H1 (cell line): ENCODE measurements at places on chromosomes 16 and 17.
A peak's percentile ranks its signal among the peaks of the same experiment; 100 is the strongest.

DNA sequence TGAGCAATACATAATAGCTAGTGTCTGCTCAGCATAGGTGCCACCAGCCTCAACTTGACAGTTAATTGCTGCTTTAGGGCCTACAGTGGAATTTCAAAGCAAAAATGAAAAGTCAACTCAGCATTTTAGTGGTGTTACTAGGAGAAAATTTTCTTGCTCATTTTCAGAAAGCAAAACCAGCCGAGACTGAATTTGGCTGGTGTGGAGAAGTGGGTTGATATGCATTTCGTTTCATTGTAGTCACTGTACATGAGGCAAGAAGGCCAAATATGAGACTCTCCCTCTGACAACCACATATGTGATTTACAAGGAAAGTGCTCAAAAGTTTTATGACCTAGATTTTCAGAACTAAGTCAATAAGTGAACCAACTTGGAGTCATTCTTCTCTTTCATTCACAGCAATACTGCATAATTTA lies 54.0 kb downstream of the DUSP14 start:
- DNase-seq = no peak

DNA sequence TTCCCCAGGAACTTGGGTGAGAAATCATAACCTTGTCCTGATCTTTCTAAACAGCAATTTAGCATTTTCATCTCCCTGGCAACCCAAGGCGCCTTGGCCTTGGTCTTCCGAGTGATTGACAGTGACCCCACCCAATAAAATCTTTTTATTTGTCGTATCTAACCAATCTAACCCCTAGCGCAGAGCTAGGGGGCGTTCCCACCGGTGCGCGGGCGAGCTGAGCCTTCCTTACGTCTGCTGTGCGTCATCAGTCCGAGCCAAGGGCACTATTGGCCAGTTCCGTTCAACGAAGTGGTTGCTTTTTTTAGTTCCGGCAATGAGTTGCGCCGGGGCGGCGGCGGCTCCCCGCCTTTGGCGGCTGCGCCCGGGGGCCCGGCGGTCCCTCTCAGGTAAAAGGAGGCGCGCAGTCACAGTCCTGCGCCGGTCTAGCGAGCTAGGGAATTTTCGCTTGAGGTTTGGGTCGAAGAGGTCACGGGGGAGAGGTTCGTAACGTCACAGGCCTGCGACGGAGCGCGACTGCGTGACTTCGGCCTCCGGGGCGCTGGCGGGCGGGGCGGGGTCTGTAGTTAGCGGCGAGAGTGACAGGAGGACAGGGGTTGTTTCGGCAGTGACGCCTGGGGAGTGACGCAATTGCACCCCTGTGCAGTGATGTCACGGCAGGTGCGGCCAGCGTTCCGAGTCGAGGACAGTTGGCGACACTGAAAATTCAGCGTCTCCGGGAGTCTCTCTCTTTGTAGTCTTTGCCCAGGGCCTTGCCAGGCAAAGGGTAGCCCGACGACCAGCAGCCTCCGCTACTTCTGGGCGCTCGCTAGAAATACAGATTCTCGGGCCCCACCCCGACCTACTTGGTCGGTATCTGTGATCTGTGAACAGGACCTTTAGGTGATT lies at the start of gene COQ7:
Gene COQ7 (plus strand): TSS at position 266 of the 888 bp plus-strand sequence. CDS start 51 bp downstream, at position 317.
- peak; percentile 98 for DNase-seq

DNA sequence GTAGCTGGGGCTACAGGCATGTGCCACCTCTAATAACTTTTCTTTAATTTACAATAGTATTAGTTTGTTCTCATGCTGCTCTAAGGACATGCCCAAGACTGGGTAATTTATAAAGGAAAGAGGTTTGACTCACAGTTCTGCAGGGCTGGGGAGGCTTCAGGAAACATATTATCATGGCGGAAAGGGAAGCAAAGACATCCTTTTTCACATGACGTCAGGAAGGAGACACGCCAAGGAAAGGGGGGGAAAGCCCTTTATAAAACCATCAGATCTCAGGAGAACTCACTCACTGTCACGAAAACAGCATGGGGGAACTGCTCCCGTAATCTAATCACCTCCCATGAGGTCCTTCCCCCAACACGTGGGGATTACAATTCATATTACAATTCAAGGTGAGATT lies 18.3 kb downstream of the IL4R start:
- DNase-seq = no peak

- DNase-seq = no peak
Measured at GRCh38 chr16:29312835-29313558, 93.5 kb downstream of the NPIPB11 start.

DNA sequence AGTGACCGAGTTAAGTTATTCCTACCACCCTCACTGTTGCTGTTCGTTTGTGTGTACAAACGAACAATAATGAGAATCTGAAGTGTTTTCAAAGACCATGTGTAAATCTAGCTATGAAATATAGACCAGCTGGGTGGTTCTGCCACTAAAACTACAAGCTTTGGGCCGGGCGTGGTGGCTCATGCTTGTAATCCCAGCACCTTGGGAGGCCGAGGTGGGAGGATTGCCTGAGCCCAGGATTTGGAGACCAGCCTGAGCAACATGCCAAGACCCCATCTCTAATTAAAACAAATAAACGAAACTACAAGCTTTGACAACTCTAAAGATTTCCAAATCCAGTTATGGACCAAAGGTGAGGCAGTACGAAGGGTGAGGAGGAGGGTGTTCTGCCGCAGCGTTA lies 973 bp downstream of the RECQL5 start:
- no peak for DNase-seq

- no peak for DNase-seq
Measured at GRCh38 chr17:69405096-69405495, 9.4 kb upstream of the MAP2K6 start.

DNA sequence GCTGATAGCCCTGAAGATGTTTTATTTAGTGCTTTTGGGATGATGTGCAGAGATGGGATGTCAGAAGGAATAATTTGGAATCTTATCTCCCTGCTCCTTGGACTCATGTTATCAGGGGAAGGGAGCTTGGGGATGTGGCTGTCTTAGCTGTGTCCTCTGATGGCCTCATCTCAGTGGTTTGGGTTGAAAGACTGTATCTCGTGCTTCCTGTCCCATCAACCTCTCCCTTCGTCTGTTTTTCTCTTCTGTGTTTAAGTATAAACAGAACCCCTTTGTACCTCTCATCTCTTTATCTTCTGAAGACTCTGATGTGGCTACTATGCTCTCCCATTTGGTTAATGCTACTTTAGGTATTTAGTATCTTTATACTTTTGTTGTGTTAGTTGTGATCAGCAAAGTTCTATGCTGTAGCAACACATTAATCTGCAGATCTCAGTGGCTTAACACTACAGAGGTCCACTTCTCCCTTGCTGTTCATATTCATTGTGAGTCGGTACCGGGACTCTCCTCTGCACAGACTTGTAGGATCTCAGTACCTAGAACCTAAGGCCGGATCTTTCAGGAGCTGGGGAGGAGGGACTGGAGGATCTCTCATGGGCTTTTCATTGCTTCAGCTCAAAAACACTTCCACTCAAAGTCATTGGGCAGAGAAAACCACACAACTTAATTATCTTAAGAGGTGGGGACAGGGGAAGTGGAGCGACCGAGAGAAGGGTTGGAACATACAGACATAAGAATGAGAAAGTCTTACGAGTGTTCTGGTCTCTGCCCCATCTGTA lies 28.8 kb downstream of the PRKCA start:
- DNase-seq = no peak

GRCh38 chr17:34504814-34505484 lies 74.4 kb upstream of the TMEM132E start:
- no peak for DNase-seq

GRCh38 chr16:75075688-75076268 lies 40.8 kb downstream of the LDHD start:
- no peak for DNase-seq

DNA sequence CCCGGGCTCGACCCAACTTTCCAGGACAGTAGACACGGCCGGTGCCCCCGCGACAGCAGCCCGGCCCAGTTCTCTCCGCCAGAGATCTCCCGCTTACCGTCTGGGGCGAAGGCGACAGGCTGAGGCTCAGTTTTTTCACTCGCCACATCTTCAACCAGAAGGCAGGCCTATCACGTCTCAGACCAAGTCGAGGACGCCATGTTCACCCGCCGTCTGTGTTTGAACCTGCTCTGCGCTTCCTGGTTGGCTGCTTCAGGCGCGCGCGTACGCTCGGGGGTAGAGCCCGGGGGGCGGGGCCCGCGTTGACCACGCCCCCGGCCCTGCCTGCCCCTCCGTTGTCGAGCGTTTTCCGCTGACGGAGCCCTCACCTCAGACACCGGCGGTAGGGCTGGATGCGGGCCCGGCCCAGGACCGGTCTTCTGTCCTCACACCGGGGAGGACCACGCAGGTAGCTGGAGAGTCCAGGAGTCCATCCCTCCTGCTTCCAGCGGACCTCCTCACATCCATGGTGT lies at the start of gene SPAG5:
Gene SPAG5 (minus strand): TSS at position 227 of the 512 bp plus-strand sequence. CDS start 79 bp downstream, at position 148.
- DNase-seq = peak; percentile 96

- no peak for DNase-seq
Measured at GRCh38 chr17:21034340-21035235, 8.2 kb downstream of the USP22 start.
